ENCODE measurements at places on chromosomes 3 and 15. TPM values are rescaled to one million over a fixed set of nuclear protein-coding genes. Genes with fewer than 3 reads are reported as not detected.
A peak's percentile ranks its signal among the peaks of the same experiment; 100 is the strongest.

The CCDC13 gene
- 0.72 TPM for total RNA-seq

The DUOX1 gene
- total RNA-seq = under 0.01 TPM

The HDGFL3 gene
- 42.4 TPM for total RNA-seq

The C3orf22 gene
- not detected for total RNA-seq

The ZNF385D gene
- 2.9 TPM for total RNA-seq

The POC1A gene
- total RNA-seq = 1.8 TPM

The SLC24A5 gene
- total RNA-seq = not detected

The THAP10 gene
- 1.1 TPM for total RNA-seq

The KBTBD13 gene
- total RNA-seq = not detected

The GRIP2 gene
- total RNA-seq = 1.4 TPM

The NOX5 gene
- 0.36 TPM for total RNA-seq

The GADL1 gene
- total RNA-seq = not detected

The SERPINI2 gene
- total RNA-seq = not detected

The PLS1 gene
- 1.1 TPM for total RNA-seq

The GP5 gene
- 0.36 TPM for total RNA-seq

DNA sequence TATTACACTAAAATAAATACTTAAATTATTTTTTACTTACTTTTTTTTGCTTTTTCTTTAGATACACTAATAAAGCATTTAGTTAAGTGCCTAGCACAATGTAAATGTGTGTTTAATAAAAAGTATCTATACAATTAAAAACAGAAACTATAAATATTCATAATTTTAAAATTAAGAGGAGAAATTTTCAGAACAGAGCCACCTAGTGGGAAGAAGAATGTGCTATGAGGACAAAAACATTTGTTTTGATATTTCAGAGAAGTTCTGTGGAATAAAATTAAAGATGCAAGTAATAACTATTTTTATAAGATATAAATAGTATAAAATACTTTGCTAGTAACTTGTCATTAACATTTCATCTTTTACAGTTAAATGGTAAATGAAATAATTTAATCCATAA lies 33.6 kb upstream of the PLSCR5 start:
- H3K4me1 ChIP-seq = no peaks in the 10 kb centered on the region
- DNase-seq = no peak
- no peak overlapping the region for H3K4me3 ChIP-seq
- no peaks in the 10 kb centered on the region for H3K27me3 ChIP-seq
- no peak overlapping the region for H3K27ac ChIP-seq
- no peaks in the 10 kb centered on the region for H3K36me3 ChIP-seq

- no peaks in the 10 kb centered on the region for H3K36me3 ChIP-seq
- DNase-seq = no peak
- H3K4me3 ChIP-seq = no peak overlapping the region
- H3K27me3 ChIP-seq = no peaks in the 10 kb centered on the region
Observed at GRCh38 chr3:77906102-77906709, 866.3 kb downstream of the ROBO2 start.

- H3K36me3 ChIP-seq = no peaks in the 10 kb centered on the region
- DNase-seq = no peak
- H3K4me3 ChIP-seq = no peak overlapping the region
Observed at GRCh38 chr15:23384371-23384770, 29.8 kb downstream of the GOLGA8S start.

- H3K27me3 ChIP-seq = no peaks in the 10 kb centered on the region
- no peak overlapping the region for H3K4me3 ChIP-seq
- H3K36me3 ChIP-seq = no peaks in the 10 kb centered on the region
- H3K27ac ChIP-seq = no peak overlapping the region
Observed at GRCh38 chr3:27584874-27585273, 100.7 kb upstream of the SLC4A7 start.

DNA sequence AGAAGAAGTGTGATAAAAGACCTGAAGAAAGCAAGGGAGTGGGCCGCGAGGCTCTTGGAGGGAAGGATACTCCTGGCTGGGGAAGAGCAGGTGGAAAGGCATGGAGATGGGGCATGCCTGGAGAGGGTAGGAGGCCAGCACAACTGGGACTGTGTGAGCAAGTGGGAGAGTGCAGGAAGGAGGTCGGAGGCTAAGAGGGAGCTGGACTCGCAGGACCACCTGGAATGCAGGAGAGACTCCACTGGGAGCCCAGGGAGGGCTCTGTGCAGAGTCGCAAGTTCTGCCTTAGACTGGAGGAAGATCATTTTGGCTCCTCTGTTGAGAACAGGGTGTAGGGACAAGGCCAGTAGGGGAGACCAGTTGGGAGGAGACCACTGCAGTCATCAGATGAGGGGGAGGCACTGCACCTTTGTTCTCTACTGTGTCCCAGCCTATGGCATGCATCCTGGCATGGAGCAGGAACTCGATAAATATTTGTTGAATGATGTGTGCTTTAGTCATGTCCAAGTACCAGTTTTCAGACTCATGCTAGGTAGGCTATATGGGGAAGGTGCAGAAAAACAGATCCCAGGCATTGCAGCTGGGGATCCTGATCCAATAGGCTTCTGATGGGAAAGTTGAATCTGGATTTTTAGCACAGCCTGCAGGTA lies 13.7 kb downstream of the FAM107A start:
- H3K4me1 ChIP-seq = peaks cover 22% of the 10 kb centered on the region
- no peaks in the 10 kb centered on the region for H3K36me3 ChIP-seq
- no peak overlapping the region for H3K4me3 ChIP-seq
- no peaks in the 10 kb centered on the region for H3K27me3 ChIP-seq

DNA sequence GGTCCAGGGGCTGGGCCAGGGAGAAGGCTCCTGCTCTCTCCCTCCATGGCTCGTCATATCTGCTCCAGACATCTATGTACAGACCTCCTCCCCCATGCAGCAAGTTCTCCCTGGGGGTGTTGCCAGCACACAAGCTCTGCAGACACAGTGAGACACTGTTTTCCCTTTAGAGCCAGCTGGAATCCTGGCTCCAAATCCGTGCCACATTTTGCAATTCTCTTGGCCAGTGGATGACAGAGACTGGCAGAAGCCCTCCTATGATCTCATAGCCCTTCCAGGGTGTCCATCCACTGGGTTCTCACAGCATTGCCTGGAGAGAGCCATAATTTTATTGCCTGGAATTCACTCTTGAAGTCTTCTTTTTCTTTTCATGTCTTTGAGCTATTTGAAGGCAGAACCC lies 203.9 kb downstream of the TLE3 start:
- DNase-seq = peak; percentile 89
- H3K27me3 ChIP-seq = peaks cover 50% of the 10 kb centered on the region
- H3K4me1 ChIP-seq = no peaks in the 10 kb centered on the region
- H3K27ac ChIP-seq = no peak overlapping the region
- no peak overlapping the region for H3K4me3 ChIP-seq

DNA sequence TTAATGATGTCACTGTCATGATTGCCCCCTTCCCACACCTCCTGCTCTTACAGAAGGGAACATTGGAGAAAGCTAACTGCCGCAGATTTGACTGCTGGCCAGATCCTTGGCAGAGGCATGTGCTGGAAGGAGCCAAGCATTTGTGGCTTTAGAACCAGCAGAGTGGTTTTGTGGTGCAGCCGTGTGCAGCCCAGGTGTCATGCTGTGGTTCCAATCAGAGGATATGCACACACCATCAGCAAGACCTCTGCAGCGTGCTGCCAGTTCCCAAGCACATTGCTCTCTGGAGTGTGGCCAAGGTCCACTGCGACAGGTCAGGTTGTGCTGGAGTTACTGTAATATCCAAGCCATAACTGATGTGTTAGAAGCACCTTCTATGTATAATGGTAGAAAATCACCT lies 61.6 kb downstream of the OTOL1 start:
- no peaks in the 10 kb centered on the region for H3K4me1 ChIP-seq
- no peak overlapping the region for H3K27ac ChIP-seq
- H3K27me3 ChIP-seq = no peaks in the 10 kb centered on the region
- no peak for DNase-seq

- H3K27ac ChIP-seq = no peak overlapping the region
- no peak overlapping the region for H3K4me3 ChIP-seq
- H3K36me3 ChIP-seq = no peaks in the 10 kb centered on the region
Observed at GRCh38 chr15:100020614-100021013, 287.4 kb upstream of the LYSMD4 start.

GRCh38 chr3:55173504-55173903 lies 245.6 kb upstream of the LRTM1 start:
- H3K4me3 ChIP-seq = no peak overlapping the region
- H3K4me1 ChIP-seq = peaks cover 43% of the 10 kb centered on the region
- DNase-seq = no peak
- H3K36me3 ChIP-seq = no peaks in the 10 kb centered on the region
- H3K27me3 ChIP-seq = no peaks in the 10 kb centered on the region

DNA sequence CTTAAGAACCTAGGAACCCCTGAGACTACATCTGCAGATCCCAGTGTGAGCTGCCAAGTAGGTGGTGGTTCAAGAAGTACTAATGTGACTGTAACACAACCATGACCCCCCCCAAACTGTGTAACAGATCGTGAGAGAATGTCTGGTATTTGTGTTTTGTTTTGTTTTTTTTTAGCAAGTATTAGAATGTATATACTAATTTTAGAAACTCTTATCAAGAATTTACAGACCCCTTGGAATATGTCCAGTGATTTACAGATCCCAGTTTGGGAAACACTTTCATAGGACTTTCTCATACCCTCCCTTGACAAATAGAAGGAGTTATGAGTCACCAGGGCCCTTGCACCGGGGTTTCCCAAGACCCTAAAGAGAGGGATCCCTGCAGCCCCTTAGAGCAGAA lies 79.8 kb downstream of the SEMA5B start:
- peaks cover 9% of the 10 kb centered on the region for H3K4me1 ChIP-seq
- no peak overlapping the region for H3K27ac ChIP-seq
- H3K4me3 ChIP-seq = no peak overlapping the region
- H3K36me3 ChIP-seq = no peaks in the 10 kb centered on the region

DNA sequence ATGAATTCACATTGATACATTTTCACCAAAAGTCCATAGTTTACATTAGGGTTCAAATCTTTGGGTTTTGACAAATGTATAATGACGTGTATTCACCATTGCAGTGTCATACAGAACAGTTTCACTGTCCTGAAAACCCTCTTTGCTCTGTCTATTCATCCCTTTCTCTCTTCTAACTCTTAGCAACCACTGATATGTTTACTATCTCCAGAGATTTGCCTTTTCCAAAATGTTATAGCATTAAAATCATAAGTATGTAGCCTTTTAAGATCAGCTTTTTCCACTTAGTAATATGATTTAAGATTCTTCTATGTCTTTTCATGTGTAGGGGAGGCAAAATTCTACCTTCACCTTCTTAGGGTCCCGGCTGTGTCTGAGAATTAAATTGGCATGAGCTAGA lies 203.8 kb downstream of the TPRG1 start:
- no peak overlapping the region for H3K27ac ChIP-seq
- DNase-seq = no peak
- no peaks in the 10 kb centered on the region for H3K27me3 ChIP-seq
- H3K4me3 ChIP-seq = no peak overlapping the region
- H3K36me3 ChIP-seq = no peaks in the 10 kb centered on the region

DNA sequence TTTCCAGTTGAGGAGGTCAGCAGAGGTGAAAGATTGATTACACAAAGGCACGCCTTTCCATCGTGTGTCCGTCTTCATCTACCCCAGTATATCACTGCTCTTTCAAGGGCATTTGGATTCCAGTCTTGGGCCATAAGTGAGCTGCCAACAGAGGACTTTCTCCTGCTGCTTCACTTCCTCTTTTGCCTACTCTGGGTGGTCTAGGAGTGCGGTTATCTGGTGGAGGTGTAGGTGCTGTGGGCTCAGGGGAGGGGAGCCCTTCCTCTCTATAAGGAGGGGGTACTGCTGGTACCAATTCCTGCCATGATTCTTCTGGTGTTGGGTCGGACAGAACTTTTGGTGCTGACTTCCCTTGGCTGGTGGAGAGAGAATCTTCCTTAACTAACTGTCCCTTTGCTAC lies 83.1 kb upstream of the VEPH1 start:
- no peak for DNase-seq
- no peaks in the 10 kb centered on the region for H3K27me3 ChIP-seq
- H3K4me1 ChIP-seq = peaks cover 4% of the 10 kb centered on the region

- DNase-seq = no peak
- peaks cover 12% of the 10 kb centered on the region for H3K36me3 ChIP-seq
- H3K27ac ChIP-seq = no peak overlapping the region
- no peaks in the 10 kb centered on the region for H3K27me3 ChIP-seq
Observed at GRCh38 chr3:15556512-15556911, 35.0 kb upstream of the COLQ start.

DNA sequence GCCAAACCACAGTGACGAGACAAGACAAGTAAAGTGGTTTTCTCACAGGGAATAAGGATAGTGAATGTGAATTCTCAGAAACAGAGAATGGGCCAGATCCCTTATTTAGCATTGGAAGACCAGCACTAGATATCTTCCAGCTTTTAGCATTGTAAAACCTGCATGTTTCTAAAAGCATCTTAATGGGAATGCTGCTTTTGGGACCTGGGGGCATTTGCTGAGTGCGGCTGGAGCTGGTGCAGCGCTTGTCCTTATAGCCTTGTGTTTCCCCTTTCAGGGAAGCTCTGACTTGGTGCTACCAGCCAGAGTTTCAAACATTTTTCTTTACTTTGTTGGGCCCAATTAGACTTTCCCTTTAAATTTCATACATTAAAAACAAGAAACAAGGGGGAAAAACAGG lies 52.9 kb downstream of the CLSTN2 start:
- no peak overlapping the region for H3K27ac ChIP-seq
- H3K27me3 ChIP-seq = no peaks in the 10 kb centered on the region
- no peaks in the 10 kb centered on the region for H3K4me1 ChIP-seq

DNA sequence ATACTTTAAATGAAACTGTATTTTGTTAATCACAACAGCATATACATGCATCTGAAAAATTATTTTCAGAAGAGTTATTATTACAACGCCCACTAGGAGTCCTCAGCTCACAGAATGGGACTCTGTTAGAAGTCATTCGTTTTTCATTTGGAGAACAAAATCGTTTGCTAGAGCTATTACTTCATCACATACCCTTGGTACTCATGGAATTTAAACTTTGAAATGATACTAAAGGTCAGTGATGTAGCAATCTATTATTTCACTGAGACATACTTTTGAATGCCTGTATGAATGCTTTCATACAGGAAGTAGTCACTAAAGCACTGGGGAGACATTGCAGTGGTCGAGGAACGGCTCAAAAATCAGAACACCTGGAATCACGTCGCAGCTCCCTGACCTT lies 198.1 kb downstream of the MBNL1 start:
- no peaks in the 10 kb centered on the region for H3K4me1 ChIP-seq
- H3K4me3 ChIP-seq = no peak overlapping the region
- no peak overlapping the region for H3K27ac ChIP-seq
- no peaks in the 10 kb centered on the region for H3K27me3 ChIP-seq
- DNase-seq = peak; percentile 52
- peaks cover 36% of the 10 kb centered on the region for H3K36me3 ChIP-seq

- H3K27ac ChIP-seq = peak overlapping the region; percentile 46
- peaks cover 17% of the 10 kb centered on the region for H3K4me1 ChIP-seq
- peak; percentile 98 for DNase-seq
- H3K27me3 ChIP-seq = no peaks in the 10 kb centered on the region
Observed at GRCh38 chr3:42012935-42013690, 51.2 kb upstream of the ULK4 start.

Measured in osteoblast (primary cell).